GM18507 (cell line): ENCODE measurements at places on chromosomes 1 and 21.

DNA sequence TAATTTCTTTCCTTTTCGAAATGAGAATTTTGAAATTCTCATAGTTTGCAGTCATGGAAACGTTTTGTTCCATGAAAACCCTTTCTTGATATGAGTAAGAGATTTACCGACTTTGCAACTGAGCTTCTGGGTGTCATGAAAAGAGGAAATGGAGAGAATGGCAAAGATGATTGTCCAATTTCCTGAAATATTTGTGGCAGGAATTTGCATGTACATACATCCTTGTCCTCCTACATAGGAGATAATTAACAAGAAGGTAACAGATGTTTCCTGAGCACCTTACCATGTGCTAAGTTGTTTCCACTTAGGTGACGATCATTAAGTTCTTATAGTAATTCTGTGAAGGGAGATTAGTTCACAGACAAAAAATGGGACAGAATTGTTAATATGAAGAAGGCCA, 170.7 kb downstream of the NEGR1 start:
- no peak for DNase-seq

DNA sequence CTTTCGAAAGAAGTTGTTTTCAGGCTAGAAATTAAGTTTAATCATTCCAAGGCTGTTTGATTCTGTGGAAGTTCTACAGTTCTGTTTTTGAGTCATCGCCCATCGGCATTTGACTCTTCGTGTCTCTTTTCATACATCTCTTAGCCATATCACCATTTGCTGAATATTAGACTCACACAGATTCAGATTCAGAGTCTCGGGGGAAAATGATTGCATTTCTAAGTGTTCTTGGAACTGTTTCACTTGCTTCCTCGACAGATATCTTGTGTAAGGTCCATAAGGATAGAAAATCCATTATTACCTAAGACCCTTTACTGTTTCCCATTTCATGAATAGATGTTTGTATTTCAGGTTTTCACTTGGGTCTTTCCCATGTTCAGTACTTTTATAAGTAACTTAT, 237.0 kb upstream of the SGIP1 start:
- DNase-seq = no peak

- DNase-seq = no peak
These were observed 229.3 kb downstream of the FGGY start for GRCh38 chr1:59526240-59526639.

GRCh38 chr1:70979881-70980280, 67.7 kb downstream of the PTGER3 start:
- no peak for DNase-seq

DNA sequence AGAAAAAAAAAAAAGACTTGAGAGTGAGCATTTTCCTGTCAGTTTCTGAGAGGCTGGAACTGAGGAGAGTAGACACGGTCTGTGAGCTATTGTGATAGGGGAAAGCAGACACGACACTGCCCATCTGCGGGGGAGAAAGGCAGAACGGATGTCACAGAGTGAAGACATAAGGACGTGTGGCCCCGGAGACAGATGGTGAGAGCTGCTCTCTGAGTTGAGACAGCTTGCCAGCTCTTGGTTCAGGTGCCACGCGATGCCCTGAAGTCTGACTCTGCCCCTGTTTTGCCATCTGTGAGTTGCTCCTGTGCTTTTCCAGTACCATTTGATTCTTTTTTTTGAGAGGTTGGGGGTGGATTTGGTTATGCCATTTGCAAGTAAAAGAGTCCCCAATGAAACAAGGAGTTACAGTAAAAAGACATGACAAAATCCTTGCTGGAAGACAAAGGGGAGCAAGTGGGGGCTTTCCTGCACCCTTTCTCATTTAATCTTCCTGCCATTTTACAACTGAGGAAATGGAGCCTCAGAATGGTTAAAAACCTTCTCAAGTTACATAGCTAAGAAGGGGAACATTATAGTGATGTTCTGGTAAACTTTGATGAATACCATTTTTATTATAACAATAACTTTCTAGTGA, 128.9 kb upstream of the DNAH14 start:
- no peak for DNase-seq

- DNase-seq = no peak
These were observed 15.4 kb downstream of the RIMS3 start for GRCh38 chr1:40650075-40650474.

DNA sequence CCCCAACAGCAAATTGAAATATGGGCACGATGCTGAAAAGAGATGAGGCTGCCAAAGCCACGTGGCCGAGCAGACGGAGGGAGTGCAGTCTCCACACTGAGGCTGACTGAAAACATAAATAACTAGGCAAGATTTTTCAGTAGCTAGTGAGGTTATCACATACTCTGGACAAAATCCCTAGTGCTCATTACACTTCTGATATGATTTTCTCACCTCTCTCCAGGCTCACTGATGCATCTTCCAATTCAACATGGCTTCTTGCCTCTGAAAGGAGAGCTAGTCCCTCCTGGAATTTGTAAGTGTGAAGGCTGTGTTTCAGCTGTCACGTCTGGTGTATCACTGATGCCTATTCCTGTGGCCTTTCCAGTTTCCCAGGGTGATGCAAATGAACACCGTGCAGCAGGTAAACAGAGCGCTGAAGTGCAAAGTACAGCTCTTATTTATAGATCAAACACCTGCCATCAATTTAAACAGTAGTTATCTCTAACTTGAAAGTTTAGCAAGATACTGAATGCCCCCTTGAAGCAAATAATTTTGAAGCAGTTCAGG, 656.1 kb downstream of the KIF26B start:
- no peak for DNase-seq

GRCh38 chr1:70504821-70505193, 93.7 kb downstream of the CTH start:
- no peak for DNase-seq

DNA sequence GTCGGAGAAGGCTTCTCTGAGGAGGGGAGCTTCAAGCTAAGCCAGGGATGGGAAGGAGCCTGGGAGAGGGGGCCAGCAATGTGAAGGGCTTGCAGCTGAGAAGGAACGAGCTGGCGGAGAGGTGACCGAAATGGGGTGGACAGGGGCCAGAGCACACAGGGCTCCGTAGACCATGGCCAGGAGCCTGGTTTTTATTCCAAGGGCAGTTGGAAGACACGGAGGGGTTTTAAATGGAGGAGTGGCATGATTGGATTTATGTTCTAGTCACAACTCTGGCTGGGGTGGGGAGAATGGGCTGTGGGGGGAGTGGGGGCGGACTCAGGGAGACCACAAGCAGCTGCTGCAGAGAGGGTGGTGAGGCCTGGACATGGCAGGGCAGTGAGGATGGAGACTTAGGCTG, 5.1 kb upstream of the EPS8L3 start:
- no peak for DNase-seq

DNA sequence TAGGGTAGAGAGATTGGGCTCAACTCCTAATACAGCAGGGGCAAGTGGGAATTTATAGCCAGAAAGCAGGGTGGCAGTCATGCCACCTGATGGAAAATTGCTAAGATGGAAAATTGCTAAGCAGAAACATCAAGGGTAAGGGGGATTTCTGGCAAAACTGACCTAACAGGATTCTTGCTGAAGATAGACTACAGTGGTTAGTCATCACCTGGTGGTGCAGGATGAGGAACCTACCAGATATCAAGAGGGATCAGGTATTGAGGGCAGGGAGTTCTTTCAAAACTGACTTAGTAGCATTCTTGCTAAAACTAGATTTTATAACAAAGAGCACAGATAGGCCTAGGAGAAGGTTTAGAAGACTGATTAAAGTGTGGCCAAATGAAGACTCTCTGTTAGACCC, 292.9 kb downstream of the PLPP3 start:
- no peak for DNase-seq

- no peak for DNase-seq
These were observed 178.4 kb downstream of the ADSS2 start for GRCh38 chr1:244273262-244273844.

GRCh38 chr21:43934716-43935705, 70.0 kb downstream of the AGPAT3 start:
- DNase-seq = no peak

- DNase-seq = no peak
These were observed 11.2 kb upstream of the CACYBP start for GRCh38 chr1:174988539-174988938.

GRCh38 chr21:46213620-46214286, 14.8 kb downstream of the LSS start:
- DNase-seq = no peak

DNA sequence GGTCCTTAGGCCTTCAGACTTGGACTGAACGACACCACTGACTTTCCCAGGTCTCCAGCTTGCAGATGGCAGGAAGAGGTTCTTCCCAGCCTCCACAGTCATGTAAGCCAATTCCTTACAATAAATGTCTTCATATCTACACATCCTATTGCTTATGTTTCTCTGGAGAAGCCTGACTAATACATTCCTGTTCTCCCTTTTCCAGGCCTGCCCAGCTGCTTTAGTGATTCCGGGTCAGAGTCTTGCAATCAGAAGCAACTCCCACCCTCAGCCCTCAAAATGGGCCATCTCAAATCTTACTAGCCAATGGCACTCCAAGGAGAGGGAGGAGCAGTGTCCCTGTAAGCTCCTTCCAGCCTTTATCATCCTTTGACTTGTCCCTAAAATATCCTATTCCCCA, 16.4 kb upstream of the CPT2 start:
- DNase-seq = no peak

- DNase-seq = no peak
These were observed 222.5 kb downstream of the SLC45A1 start for GRCh38 chr1:8540261-8540941.
